AG04450 (cell line): ENCODE measurements at places on chromosomes 4 and X.

GRCh38 chr4:87330761-87331160 is 8.1 kb upstream of the HSD17B13 start:
- no peak for DNase-seq

- peak; percentile 43 for DNase-seq
These were observed 11.0 kb upstream of the CXCL2 start for GRCh38 chr4:74109870-74110605.

DNA sequence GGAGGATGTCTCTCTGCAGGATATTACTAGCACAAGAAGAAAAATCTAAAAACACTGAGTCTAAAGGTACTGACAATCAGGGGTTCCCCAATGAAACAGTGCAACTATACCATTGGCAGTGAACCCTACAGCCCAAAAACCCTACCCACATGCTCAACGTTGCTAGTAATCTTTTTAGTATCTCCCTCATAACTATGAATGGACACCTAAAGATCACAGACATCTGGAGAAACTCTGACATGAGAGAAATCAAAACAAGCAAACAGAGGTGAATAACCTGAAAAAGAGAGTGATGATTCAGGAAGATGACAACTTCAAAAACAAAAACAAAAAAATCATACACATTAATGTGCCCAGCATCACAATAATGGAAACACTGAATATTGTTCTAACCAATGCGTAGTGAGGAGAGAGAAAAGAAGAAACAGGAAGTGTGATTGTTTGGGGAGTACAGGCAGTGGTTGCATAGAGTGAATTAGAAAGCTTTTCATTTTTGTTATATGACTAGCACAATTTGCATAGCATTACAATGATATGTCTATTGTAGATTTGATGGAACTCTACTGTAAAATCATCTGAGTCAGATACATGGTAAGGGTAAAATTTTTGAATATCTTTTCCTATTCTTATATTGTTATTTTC is 78.9 kb upstream of the FMR1 start:
- no peak for DNase-seq

GRCh38 chr4:181618896-181619295 is 624.3 kb upstream of the TENM3 start:
- DNase-seq, result no peak

GRCh38 chr4:158808399-158808798 is 39.6 kb downstream of the FNIP2 start:
- DNase-seq, result no peak

DNA sequence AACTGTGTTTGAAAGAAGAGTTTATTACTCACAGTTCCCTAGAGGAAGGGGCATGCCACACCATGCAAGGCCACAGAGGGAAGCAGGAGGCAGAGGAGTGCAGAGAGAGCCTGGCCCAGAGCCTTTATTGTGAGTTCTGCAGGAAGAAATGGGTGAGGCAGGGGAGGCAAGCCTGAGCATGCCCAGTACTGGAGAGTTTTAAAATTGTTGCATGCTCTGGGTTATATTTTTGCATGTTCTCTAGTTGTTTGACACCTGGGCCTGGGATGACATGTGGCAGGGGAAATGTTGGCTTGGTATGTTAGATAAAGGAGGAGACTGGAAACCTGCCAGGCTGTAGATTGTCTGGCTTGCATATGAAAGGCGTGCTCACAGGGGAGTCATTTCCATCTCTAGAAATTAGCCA is 19.7 kb upstream of the CRMP1 start:
- no peak for DNase-seq

DNA sequence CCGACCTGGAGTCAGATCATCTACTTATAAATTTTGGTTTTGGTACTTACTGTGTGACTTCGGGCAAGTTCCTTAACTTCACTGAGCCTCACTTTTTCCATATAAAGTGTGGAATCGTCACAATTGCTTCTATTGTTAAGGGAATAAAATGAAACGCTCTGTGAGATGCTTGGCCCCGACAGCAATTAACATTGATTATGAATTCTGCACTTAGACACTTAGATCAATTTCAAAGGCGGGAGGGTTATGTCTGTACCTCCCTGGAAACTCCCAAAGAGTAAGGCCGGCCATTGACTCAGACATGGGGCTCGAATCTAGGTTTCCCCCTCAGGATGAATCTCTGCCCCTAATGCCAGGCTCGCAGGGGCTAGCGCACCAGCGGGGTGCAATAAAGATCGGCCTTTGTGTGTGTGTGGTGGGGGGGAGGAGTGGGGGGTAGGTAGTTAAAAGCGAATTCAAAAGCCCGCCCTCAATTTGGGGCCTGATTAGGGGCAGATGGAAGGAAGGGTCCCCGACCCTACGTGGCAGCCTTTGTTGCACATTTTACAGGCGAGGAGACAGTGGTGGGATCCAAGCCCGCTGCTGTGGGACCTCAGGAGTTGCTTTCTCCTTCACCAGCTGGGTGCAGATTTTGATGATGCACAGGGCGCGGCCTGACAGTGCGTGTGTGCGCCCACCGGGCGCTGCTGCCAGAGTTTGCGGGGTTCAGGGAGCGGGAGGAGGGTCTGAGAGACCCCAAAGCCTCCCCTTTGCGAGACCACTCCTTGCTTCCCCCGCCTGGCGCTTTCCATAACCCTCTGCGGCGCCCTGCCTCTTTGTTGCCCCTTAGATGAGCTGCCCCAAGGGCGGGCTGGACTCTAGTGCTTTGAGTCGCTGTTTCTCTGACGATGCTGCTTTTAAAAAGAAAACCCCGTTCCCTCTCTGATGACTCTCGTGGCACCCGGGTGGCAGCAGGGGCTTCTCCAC is 9.6 kb downstream of the MSX1 start:
- no peak for DNase-seq
